Activated CD4-positive, alpha-beta T cell treated with anti-CD3 and anti-CD28 coated beads for 24 hours (primary cell): ENCODE measurements at places on chromosomes 4 and X.

DNA sequence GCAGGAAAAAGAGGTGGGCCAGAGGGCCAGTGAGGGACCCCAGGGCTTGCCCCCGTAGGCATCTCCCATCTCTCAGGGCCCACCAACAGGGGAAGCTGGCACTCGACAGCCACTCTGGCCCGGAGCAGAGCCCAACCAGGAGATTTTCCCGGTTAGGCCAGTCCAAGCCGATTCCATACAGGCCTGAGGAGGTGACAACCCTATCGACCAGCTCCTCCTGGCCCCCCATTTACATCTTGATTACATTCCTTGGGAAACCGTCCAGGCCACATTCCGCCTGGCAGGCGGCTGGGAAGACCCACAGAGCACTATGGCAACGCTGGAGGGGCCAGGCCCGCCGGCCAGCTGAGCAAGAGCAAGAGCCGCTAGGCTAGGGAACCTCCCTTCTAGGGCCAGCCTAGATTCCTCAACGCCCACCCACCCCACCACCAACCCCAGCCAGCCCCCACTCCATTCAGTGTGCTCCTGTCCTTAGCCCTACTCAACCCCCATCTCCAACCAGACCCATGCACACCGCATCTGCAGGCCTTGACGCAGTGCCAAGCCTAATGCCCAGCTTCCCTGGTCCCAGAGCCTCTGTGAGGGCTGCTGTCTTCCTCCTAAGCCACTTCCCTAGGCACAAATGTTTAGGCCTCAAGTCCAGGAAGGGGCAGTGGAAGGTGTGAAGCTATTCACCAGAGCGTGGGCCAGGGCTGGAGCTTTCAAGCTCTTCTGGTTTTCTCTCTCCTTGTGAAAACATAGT is 161.2 kb downstream of the EFNB1 start:
- no peak for DNase-seq

GRCh38 chr4:26088433-26088928 is 174.5 kb downstream of the SMIM20 start:
- DNase-seq, result no peak

DNA sequence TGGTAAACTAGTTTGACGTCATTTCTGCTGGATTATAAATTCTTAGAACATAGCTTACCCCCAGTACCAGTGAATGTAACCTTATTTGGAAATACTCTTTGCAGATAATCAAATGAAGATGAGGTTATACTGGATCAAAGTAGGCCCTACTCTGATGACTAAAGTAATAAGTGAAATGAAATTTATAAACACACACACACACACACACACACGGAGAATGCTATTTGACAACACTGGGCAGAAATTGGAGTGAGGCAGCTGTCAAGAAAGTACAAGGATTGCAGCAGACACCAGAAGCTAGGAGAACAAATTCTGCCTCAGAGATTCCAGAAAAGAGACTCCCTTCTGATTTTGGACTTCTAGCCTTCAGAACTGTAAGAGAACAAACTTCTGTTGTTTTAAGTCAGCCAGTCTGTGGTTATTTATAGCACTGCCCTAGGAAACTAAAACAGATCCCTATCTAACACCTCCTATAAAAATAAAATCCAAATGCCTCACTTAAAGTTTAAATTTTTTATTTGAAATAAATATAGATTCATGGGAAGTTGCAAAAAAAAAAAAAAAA is 448.6 kb downstream of the PCDH18 start:
- DNase-seq, result no peak

GRCh38 chrX:479273-479981 is 92.7 kb upstream of the PPP2R3B start:
- DNase-seq, result no peak

- no peak for DNase-seq
Measured at GRCh38 chr4:155434366-155434765, 57.6 kb upstream of the MAP9 start.

GRCh38 chrX:70096052-70096451 is 33.8 kb downstream of the OTUD6A start:
- DNase-seq, result no peak

DNA sequence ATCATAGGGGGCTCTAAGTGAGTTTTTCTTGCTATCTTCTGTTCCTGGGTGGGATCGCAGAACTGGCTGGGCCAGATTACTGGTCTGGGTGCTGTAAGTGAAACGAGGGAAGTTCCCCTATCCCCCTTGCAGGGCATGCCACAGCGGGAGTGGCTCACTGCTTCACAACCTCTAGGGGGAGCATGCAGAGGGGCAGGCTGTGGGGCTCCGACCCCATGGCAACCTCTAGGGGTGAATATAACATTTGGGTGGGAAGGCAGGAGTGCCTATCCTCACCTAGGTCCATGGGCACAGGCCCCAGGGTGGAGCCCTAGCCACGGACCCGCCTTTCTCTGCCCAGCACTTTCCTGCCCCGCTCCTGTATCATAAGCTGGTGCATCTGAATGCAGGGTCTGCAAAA is 1.7 kb upstream of the RRAGB start:
- DNase-seq, result no peak

GRCh38 chr4:1471443-1472147 is 65.4 kb upstream of the NKX1-1 start:
- DNase-seq, result no peak

GRCh38 chr4:163548481-163549243 is 54.2 kb downstream of the TMA16 start:
- DNase-seq, result no peak

DNA sequence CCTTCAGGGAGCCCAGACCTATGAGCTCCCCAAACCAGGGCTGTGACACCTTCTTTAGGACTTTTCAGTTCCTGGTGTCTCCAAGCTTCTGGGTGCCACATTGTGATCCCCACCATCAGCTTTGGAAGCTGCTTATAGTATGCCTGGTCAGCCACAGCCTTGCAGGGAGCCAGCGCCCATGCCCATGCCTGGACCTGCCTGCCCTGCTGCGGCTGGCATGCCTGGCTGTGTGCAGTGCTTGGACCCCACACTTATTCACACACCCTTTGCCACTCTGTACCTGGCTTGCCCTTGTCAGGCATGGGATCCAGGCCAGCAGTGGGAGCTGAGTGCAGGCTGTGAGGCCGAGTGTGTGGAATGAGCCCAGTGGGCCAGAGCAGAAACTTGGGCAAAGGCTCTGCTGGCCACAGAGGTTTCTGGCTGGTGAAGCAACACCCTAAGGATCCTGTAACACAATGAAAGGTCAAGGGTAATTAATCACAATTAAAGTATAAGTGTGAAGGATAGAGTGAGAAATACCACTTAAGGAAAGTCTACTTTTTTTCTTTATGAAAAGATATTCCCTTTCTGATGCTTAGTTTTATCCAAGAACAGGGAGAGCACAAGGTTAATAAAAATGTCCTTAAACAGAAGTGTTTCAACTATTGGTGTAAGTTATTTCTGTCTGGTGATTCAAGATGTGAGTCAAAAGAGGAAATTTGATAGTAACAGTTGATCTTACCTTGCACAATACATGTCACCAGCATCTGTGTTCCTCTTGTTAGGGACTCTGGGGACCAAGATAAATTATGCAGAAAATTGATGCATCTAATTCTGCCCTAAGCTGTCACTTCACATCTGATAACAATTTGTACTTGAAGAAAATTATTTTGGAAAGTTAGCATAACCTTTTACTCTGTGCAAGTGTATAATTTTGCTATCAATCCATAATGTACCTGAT is 161.8 kb downstream of the FAM47A start:
- no peak for DNase-seq

- DNase-seq, result no peak
Measured at GRCh38 chr4:105293360-105293759, 146.7 kb downstream of the TET2 start.

GRCh38 chr4:40462326-40462725 is 127.2 kb downstream of the CHRNA9 start:
- no peak for DNase-seq

- DNase-seq, result no peak
Measured at GRCh38 chr4:56768763-56769162, 52.7 kb downstream of the SPINK2 start.

DNA sequence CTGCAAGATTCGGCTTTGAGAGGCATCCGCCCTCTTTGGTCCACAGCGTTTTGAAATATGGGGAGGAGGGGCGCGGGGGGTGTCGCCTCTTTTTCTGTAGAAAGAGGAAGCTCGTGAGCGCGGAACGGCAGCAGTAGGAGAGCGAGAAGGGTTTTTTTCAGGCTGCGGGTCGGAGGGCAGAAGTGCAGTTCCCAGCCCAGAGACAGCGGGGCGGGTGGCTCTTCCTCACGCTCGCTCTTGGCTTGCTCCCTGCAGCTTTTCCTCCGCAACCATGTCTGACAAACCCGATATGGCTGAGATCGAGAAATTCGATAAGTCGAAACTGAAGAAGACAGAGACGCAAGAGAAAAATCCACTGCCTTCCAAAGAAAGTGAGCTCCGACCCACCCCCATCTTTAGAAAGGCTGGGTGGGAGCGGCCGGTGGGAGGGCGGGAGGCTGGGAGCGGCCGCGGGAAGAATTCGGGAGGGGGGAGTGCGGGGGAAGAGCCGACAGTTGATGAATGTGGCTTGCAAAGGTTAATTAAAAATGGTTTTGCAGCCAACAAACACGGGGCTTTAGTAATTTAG is 1.2 kb downstream of the TMSB4X start:
- no peak for DNase-seq

DNA sequence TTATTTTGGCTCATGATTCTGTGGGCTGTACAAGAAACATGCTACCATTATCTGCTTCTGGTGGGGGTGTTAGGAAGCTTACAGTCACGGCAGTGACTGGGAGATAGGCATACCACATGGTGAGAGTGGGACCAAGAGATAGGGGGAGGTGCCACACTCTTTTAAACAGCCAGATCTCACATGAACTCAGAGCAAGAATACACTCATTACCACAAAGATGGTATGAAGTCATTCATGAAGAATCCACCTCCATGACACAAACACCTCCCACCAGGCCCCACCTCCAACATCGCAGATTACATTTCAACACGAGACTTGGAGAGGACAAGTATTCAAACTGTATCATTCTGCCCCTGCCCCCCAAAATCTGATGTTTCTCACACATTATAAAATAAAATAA is 2396.7 kb downstream of the PCDH7 start:
- no peak for DNase-seq

GRCh38 chrX:152853986-152854385 is 23.1 kb downstream of the NSDHL start:
- DNase-seq, result no peak
